Muscle of arm (tissue), 14 donors: ENCODE measurements at places on chromosomes 7 and 10.

DNA sequence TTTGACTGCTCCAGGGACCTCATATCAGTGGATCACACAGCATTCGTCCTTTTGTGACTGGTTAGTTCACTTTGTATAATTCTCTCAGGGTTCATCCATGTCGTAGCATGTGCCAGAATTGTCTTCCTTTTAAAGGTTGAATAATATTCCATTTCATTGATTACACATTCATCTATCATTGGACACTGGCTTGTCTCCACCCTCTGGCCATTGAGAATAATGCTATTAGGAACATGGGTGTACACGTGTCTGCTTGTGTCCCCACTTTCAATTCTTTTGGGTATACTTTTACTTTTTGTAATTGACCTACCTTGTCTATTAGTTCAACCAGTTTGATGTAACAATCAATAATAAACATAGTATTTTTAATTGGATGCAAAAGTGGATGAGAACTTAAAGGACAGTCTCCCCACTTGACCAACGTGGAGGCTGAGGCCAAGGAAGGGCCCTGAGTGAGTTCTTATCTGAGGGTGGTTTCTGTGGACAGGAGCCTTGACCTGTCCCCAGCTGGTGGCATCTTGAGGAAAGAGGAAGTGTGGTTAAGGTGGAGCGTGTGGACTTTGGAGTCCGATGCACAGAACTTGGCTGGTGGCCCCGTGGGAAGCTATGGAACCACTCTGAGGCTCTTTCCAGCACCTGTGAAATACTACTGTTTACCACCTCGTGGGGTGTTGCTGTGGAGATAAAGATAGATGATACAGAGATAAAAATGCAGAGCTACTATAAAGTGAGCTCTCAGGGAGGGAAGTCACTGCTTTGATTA lies 16.6 kb downstream of the WDFY4 start:
- no peak for DNase-seq

DNA sequence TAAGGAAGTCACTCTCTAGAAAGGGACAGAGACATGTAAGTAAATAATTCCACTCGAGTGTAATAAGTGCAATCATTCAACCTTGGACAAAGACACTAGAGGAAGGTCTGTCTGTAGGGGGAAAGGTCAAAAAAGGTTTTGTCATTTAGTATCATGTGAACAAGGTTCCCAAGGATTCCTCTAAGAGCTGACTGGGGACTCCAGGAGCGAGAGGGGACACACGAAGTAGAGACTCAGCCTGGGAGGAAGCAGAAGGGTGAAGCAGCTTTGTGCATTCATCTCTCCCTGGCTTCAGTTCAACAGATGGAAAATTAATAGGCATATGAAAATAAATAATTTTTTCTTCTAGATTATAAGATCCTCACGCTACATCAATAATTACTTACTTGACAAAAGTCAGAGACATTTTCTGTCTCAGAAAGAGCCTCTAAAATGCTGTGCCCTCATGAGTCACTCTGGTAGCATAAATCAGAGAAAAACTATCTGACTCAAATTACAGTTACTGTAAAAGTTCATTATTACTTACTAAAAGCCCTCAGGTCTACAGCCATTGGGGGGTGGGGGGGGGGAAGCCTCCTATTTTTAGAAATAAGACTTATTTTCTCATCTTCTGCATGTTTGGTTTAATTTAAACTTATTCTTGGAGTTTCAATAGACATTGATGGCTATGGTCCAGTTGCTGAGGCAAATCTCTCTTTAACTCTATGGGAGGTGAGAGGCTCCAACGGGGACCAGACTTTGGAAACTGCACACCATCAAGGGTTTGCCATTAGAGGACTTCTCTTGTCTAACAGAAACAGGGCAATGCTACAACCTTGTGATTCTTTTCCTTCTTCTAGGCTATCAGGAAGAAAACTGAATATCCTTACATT lies 275.1 kb upstream of the KLF14 start:
- no peak for DNase-seq

DNA sequence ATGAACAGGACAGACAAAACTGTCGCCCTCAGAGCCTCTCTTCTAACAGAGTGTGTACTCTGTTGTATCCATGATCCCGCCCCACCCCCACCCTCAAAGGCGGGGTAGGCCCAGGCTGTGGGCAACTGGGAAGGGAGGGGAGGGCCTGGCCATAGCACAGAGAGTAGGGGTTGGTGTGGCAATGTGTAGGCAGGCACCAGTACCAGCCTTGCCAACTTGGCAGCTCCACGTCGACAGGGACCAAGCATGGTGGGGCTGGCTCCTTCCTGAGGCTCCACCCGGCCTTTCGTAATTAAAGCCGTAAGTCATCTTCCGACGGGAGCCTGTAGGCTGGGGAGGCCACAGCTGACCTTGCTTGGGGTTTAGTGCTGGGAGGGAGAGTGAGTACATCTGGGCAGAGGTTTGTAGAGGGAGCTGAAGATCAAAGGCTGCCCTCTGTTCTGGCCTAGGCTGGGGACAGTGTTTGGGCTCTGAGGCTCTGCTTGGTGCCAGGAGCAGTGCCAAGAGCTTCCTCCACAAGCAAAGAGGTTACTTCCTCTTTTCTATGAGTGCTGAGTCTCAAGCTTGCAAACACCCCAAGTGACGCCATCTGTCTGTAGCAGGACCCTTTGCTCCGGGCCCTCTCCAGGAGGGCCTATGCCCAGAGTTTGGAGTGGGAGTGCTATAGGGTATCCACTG lies 121.6 kb downstream of the C10orf105 start:
- no peak for DNase-seq

- no peak for DNase-seq
Observed at GRCh38 chr10:6999232-6999925, 411.5 kb downstream of the SFMBT2 start.

- DNase-seq = no peak
Observed at GRCh38 chr10:51485668-51486067, 213.7 kb downstream of the CSTF2T start.

- peak; percentile 88 for DNase-seq
Observed at GRCh38 chr10:1056326-1057105, at the start of gene WDR37. TSS of gene WDR37 (plus strand) at chr10:1056385. CDS start at chr10:1072156, 15,771 bp downstream.

DNA sequence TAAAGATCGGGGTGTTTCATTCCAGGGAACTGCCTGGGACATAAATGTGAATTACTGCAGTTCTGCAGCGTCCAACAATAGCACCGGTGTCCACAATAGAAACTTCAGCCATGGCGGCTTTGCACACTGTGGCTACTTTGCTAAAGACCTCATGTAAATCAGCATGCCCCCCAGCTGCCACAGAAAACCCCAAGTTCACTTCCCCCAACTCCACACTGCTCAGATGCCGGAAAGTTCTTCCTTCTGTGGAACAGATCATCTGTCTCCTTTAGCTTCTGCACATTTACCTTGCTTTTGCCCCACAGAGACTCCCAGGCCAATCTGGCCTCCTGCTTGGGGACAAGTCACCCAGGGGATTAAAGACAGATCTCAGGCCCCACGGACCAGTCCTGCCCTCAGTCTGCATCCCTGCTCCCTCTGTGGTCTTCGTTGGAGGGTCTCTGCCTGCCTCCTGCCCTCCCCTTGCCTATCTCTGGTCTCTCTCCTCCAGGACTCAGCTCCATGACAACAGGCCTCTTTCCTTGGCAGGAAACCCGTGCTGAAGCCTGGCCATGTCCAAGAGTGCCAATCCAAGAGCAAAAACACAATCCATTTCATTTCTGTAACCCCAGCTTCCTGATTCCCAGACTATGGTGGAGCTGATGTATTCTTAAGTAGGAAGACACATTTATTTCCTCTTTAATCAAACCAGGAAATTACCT lies 403.2 kb downstream of the RPS24 start:
- no peak for DNase-seq

DNA sequence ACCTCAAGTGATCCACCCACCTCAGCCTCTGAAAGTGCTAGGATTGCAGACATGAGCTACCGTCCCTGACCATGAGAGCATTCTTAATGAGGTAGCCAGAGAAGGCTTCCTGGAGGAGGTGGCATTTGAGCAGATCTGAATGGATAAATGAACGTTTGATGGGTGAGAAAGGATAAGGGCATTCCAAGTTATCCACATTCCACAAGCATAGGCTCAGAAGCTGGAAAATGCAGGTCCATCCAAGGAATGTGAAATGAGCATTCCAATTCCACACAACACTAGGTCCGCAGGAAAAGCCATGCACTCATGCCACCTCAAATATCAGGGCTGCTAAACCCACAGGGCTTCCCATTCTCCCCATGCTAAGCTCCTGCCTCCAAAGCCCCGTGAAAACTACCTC lies 17.0 kb downstream of the TMEM130 start:
- DNase-seq = no peak

GRCh38 chr7:32479574-32480200 lies 10.5 kb downstream of the LSM5 start:
- DNase-seq = peak; percentile 16

- DNase-seq = no peak
Observed at GRCh38 chr10:71234004-71234894, 21.9 kb downstream of the UNC5B start.

GRCh38 chr7:38169847-38170246 lies 8.2 kb upstream of the STARD3NL start:
- peak; percentile 25 for DNase-seq

- DNase-seq = no peak
Observed at GRCh38 chr7:2080060-2080387, 152.7 kb downstream of the MAD1L1 start.

- DNase-seq = no peak
Observed at GRCh38 chr10:51007781-51008180, 66.5 kb upstream of the PRKG1 start.

GRCh38 chr7:28977881-28978280 lies 19.8 kb upstream of the TRIL start:
- no peak for DNase-seq

- no peak for DNase-seq
Observed at GRCh38 chr10:132666705-132667341, 119.1 kb downstream of the NKX6-2 start.

- DNase-seq = no peak
Observed at GRCh38 chr7:71130031-71130679, 1.8 kb upstream of the GALNT17 start.

- no peak for DNase-seq
Observed at GRCh38 chr7:158825628-158826289, 3.5 kb downstream of the ESYT2 start.

DNA sequence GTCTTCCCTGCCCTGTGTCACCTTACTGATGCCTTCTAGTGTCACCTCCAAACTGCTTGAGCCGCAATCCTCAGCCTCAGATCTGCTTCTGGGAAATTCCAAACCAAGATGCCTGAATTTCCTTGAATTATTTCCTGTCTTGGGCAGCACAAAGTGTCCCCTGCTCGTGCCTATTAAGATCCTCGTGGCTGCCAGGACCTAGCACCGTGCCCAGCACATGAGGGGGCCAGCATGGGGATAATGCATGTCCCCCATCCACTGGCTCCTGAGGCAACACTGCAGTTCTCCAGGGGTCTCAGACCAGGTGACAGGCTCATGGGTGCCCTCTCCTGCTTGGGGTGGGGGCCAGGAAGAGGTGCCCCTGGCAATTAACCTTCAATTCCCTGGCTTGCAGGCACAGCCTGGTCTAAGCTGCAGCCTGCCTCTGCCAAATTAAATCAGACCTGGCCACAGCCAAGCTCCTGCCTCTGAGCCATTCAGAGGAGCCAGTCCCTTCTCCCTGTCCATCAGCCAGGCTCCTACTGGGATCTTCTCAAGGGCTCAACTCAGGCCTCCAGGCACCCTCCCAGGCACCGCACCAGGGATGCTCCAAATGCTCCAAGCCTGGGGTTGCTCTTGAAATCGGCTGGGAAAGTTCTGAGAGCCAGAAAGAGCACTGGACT lies 146.6 kb downstream of the SH3PXD2A start:
- no peak for DNase-seq

DNA sequence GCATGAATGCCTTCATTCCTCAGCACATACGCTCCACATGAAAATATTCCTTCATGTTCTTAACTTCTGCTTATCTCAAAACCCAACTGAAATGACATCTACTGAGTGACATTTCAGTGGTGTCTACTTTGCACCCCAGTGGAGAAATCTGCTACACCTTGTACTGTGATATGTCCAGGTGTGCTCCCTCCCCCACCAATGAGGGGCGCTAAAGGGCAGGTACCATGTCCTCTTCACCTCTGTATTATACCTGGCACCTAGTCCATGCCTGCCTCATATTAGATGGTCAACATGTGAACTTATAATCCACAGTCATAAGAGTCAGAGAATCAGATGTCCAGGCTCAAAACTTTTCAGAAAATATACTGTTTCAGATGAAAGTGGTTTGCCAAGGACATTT lies 2.1 kb downstream of the PAXIP1 start:
- DNase-seq = no peak

GRCh38 chr10:46530249-46531186 lies 25.9 kb downstream of the GPRIN2 start:
- DNase-seq = peak; percentile 59

DNA sequence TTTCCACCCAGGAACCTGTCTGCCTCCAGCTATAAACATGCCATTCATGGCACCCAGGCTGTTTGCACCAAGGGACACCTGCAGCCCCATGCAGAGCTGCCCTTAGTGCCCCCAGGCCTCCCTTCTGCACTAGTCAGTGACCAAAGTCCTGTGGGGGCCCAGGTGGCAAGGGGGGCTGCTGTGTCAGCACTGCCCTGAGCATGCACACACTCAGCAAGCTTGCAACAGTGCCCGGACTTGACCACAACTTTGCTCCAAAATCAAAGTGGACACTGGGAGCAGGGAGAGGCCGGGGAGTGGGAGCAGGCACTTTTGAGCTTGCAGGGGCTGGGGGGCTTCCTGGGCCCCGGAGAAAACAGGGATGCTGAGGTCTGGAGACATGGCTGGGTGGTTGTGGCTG lies 192.9 kb upstream of the MBL2 start:
- DNase-seq = no peak

GRCh38 chr7:143323653-143324052 lies 7.7 kb downstream of the CLCN1 start:
- no peak for DNase-seq

DNA sequence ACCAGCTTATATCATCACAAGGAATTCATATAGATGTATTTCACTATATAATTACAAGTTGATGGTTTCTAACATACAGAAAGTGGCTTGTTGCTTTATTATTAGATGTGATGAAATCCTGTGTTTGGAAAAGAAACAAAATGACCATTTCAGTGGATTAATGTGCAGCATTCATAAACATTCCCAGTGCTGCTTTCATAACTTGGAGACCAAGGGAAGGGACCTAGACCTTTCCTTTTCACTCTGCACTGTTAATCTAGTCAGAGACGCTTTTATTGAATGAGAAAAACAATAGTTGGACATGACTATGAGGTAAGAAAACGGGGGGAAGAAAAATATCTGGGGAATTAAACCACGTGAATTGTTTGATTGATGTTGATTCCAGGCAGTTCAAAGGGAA lies 160.0 kb downstream of the HDAC9 start:
- DNase-seq = no peak

DNA sequence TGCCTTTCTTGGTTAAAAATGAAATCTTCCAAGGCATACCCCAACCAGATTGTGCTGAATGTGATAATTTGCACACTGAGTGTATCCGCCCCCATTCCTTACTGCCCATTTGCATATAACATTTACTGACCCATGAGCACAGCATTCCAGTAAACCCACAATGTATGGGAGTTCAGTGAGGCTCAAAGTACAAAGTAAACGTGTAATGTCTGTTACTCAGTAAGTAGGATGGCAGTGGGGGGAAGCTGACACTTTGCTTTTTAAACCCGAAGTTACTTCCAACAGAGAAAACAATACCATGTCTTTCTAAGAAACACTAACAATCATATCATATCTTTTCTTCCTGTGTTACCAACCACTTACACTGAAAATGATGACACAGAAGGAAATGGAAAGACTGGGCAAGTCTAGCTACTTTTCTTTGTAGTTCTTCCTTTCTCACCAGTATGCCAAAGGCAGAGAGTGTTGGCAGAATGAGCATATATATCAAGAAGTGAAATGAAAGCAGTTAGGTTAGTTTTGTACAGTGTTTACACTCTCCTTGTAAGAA lies 27.1 kb upstream of the SOSTDC1 start:
- DNase-seq = no peak
